H1 (cell line): ENCODE measurements at places on chromosomes 2 and 18. TPM values are rescaled to one million over a fixed set of nuclear protein-coding genes. Genes with fewer than 3 reads are reported as not detected.

Gene CTAGE1
- total RNA-seq: not detected in 2 replicates

Gene ABCG8
- total RNA-seq: not detected in 2 replicates

DNA sequence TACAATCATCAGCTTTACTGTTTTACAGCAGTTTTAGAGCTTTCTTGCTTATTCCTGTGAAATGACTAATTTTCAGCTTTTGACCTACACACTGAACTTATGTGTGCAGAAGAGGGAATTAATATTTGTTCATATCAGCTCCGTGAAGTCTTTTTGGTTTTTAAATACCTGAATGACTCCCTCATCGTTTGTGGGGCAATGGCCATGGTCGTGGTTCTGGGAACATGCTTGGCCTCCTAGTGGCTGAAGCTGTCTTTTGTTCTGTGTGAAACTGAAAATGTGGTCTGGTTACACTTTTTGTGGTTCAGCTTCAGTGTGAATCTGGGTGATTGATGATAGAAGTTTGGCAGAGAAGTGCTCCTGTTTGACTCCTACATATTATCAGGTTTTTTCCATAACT, 408.1 kb downstream of the THSD7B start:
- no peaks in the 10 kb centered on the region for H3K36me3 ChIP-seq
- no peak overlapping the region for H3K27ac ChIP-seq
- H3K4me1 ChIP-seq: no peaks in the 10 kb centered on the region
- H3K4me3 ChIP-seq: no peak overlapping the region
- H3K27me3 ChIP-seq: no peaks in the 10 kb centered on the region

GRCh38 chr2:168811696-168812095, 9.3 kb downstream of the NOSTRIN start:
- no peak overlapping the region for H3K4me3 ChIP-seq
- H3K4me1 ChIP-seq: no peaks in the 10 kb centered on the region
- DNase-seq: no peak
- no peak overlapping the region for H3K27ac ChIP-seq
- H3K36me3 ChIP-seq: no peaks in the 10 kb centered on the region
- H3K27me3 ChIP-seq: no peaks in the 10 kb centered on the region

DNA sequence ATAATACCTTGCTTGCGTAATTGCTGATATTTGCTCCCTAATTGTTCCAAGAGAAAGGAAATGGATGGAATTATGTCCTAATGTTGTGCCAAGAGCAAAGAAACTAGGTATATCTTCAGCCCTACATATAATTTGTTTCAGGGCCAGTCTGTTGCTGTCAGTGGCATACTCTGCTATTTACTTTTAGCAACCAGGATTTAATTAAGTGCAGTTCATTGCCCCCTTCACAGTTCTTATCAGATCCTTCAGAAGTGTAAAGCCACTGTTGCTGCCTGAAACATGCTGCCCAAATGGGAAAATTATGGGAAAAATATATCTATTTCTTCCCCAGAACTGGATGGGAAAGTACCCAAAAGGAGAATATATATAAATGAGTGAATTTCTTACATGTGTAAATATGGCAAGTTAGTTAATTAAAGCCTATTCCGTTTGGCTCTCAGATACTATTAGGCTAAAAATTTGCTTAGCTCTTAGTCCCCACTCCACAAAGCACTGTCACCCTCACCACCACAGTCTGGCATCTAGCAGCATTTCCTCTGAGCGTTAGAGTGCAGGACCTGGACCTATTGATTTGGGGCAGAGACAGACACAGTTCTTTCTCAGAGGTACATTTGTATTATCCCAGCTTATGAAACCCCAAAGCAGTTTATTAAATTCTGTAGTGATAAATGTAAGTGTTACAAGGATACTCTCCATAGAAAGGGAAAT, 72.8 kb upstream of the DTNA start:
- H3K4me1 ChIP-seq: peaks cover 6% of the 10 kb centered on the region
- H3K4me3 ChIP-seq: no peak overlapping the region
- DNase-seq: no peak
- H3K27ac ChIP-seq: no peak overlapping the region
- no peaks in the 10 kb centered on the region for H3K27me3 ChIP-seq
- no peaks in the 10 kb centered on the region for H3K36me3 ChIP-seq

- H3K27me3 ChIP-seq: no peaks in the 10 kb centered on the region
- H3K36me3 ChIP-seq: no peaks in the 10 kb centered on the region
- no peak for DNase-seq
- H3K4me3 ChIP-seq: no peak overlapping the region
- no peak overlapping the region for H3K27ac ChIP-seq
Observed at GRCh38 chr2:14952400-14952963, 320.0 kb downstream of the LRATD1 start.

DNA sequence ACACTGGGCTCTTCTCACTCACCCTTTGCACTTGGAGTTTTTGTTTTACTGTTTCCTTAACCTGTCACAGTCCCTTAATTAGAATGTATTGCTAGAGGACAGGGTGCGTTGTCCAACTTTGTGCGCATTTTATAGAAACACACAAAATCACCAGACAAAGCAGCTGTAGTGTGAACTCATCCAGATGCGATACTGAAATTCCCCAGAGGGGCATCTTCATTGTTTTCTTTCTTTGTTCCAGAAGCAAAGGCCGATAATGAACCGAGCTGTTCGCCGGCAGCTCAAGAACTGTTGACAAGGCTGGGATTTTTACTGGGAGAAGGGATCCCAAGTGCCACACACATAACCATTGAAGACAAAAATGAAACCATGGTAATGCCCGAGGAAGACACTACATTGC, 137.6 kb downstream of the WDSUB1 start:
- no peak overlapping the region for H3K4me3 ChIP-seq
- DNase-seq: no peak
- H3K27ac ChIP-seq: no peak overlapping the region
- H3K27me3 ChIP-seq: no peaks in the 10 kb centered on the region
- H3K4me1 ChIP-seq: peaks cover 3% of the 10 kb centered on the region

- no peak overlapping the region for H3K27ac ChIP-seq
- peak; percentile 8 for DNase-seq
- H3K27me3 ChIP-seq: no peaks in the 10 kb centered on the region
- no peaks in the 10 kb centered on the region for H3K36me3 ChIP-seq
- H3K4me1 ChIP-seq: no peaks in the 10 kb centered on the region
- H3K4me3 ChIP-seq: no peak overlapping the region
Observed at GRCh38 chr2:234615643-234616356, 118.9 kb upstream of the ARL4C start.

DNA sequence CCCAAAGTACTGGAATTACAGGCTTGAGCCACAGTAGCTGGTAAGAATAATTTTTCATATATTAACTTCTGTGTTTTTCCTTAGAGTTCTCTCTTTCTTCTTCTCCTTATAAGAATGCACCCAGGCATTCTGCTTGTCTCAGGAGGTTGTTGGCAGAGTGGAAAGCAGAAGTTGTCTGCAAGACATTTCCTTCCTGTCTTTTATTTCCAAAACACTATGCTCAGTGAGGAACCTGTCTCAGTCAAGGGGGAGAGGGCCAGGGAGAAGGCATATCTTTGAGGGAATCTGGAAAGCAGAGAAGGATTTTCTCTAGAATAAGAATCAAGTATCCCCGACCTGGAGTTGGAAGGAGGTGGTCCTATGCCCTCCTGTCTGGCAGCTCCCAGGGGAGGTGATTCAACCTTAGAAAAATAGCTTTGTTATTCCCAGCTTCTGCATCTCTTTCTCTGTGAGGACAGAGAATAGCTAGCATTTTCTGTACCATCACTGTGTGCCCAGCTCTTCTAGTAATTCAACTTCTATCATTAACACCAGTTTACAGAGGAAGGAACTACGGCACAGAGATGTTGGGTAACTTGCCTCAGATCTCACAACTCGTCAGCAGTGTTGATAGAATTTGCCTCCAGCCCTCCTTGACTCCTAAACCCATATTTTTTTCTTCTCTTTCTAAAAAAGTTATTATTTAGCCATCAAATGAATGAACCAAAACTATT, 3.8 kb upstream of the LPIN2 start:
- H3K27me3 ChIP-seq: no peaks in the 10 kb centered on the region
- H3K36me3 ChIP-seq: no peaks in the 10 kb centered on the region
- no peak overlapping the region for H3K4me3 ChIP-seq
- no peak overlapping the region for H3K27ac ChIP-seq
- no peaks in the 10 kb centered on the region; the same call in 1 of the 2 replicates for H3K4me1 ChIP-seq

DNA sequence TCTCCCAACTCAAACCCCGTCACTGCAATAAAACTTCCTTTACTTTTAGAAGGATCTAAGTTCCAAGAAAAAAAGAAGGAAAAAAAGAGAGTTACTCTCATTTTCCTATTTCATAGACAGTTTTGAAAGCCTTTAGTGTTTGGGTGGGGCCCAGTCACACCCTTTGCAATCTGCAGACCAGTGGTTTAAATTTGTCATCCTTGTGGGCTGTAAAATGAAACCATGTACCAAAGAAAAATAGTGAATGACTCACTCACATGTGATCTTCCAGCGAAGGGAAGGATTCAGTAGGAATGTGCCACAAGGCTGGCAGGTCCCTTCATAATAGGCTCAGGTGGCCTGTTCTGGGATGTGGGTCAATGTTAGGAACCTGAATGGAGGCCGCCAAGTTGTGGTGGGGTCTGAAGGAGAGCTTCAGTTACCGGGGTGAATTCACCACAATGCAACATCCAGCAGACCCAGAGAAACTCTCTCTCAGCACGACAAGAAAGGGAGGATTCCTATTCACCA, 28.3 kb downstream of the ANXA4 start:
- H3K4me1 ChIP-seq: peaks cover 7% of the 10 kb centered on the region; the same call in 1 of the 2 replicates
- no peaks in the 10 kb centered on the region for H3K36me3 ChIP-seq
- no peak overlapping the region for H3K4me3 ChIP-seq

DNA sequence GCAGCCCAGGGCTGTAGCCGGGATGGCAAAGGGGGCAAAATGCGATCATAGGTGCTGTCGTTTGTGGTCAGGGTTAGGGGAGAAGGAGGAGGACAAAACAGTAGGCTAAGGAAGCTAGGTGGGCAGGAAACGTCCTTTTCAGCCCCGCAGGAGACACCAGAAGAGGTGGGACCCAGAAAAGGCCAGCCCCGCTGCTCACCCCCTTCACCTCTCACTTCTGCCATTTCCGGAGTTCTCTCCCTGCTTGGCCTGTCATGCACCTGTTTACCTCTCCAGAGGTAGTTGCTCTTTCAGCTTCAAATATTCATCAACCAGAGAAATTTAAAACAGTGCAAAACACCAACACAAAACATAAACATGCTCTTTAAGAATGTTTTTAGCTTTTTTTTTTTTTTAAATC, 849 bp downstream of the AQP4 start:
- DNase-seq: no peak
- H3K27ac ChIP-seq: no peak overlapping the region
- 0 out of 2 replicates have a peak, but pooled peaks cover 1% of the 10 kb centered on the region for H3K27me3 ChIP-seq
- no peaks in the 10 kb centered on the region for H3K4me1 ChIP-seq
- H3K36me3 ChIP-seq: no peaks in the 10 kb centered on the region
- H3K4me3 ChIP-seq: no peak overlapping the region
